Cardiac muscle cell (in vitro differentiated cells and primary cell): ENCODE measurements at places on chromosomes 2 and 18.

DNA sequence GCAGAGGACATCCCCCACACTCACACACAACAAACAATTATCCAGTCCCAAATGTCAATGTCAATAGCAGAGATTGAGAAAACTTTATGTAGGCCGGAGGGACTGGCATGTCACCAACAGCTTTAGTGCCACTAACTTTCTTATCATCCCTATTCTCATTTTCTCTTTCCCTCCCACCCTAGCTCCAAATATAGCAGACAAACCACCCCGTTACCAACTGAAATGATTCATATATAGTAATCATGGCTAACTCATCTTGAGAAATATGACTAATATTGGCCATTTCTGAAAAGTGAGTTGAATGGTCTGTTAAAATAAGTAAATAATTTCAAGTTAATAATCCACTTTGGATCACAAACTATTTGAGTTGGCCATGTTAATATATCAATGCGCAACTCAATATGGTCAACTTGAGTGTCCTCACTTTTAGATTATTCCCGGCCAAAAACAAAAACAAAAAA, 242.1 kb upstream of the RND3 start:
- no peak for DNase-seq

GRCh38 chr2:65649811-65650589, 217.6 kb upstream of the SPRED2 start:
- no peak for DNase-seq

- DNase-seq, result no peak
Measured at GRCh38 chr2:235131334-235132305, 179.8 kb downstream of the SH3BP4 start.

- DNase-seq, result peak; percentile 42
Measured at GRCh38 chr18:362311-363290, 94.8 kb upstream of the THOC1 start.

DNA sequence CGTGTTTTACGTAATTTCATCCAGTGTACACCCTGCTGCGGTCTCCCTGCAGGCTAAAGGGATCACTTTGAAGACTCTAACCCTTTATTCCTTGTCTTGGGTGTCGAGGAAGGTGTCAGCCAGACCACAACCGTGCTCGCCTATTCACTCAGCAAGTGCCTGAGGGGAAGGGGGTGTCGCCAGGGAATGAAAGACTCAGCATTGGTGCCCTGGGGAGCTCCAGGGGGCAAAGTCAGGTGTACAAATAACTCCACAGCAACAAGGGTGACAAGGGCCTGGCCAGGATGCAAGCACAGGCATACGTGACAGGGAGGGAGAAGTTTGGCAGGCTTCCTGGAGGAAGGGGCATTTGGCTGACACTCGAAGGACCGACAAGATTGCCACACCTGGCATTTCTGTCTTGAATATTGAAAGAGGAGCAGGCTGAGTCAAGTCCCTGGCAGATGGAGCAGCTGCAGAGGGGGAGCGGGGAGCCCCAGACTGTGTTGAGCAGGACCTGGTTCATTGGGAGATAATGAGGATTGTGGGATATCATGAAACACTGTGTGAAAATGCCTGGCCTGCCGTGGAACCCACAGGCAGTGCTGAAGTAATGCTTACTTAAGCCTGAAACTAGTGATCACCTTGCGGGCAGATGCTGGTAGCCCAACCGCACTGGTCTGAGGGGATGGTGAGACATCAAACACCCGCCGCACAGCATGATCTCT, 93.9 kb downstream of the RHOB start:
- no peak for DNase-seq

DNA sequence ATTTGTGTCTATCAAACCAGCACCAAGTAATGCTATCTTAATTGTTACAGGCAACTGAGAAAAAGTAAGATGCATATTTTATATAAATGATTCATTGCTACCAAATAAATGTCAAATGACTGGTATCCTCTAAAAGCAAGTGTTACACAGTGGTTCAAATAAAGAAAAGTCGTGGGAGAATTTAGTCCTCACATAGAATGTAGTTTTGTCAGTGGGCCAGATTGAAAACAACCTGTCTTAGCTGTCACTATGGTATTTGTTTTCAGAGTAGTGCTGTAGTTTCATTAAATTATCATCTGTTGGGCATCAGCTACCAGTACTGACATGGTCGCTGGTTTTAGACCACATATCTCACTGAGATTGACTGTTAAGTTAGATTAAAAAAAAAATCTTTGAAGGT, 10.2 kb upstream of the EIF2AK3 start:
- DNase-seq, result no peak

GRCh38 chr2:231362555-231363184, 32.8 kb upstream of the B3GNT7 start:
- DNase-seq, result no peak

DNA sequence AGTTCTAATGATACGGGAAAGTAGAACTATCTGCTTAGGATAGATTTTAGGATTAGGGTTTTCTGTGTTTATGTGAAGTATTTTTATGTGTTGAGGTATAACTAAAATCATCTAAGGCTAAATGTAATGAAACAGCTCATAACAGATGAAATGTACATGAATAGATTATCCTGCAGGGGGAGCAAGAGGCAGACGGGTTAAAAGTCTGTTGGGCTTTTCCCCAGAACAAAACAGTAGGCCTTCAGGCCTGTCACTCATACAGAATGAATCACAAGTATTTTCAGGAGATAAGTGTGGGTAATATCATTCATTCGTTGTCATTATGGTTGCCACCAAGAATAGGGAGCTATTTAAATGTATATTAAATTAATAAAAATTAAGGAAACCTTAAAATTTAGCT, 107.9 kb upstream of the IL1R2 start:
- DNase-seq, result peak; percentile 85

DNA sequence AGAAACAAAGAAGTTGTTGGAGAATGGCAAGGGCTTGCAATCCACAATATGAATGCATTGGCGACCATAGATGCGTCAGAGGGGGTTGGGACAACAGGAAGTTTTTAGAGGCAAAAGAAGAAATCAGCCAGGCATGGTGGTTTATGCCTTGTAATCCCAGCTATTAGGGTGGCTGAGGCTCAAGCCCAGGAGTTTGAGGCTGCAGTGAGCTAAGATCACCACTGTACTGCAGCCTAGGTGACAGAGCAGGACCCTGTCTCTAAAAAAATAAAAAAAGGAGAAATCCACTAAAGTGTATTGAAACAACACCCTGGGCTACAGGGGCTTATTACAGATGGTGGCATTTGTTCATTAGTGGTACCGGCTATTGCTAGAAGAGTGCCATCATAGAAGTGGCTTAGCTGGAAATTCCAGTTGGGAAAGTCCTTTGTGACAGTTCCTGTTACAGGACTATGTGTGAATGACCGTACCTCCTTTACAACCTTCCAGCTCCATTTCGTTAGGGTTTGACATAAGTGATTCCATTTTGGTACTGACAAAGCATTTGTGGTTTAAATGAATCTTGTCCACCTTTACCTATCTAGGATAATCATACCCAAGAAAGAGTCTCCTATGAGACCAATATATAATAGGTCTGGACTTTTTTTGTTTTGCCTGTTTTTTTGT, 10.7 kb upstream of the WDSUB1 start:
- no peak for DNase-seq

- DNase-seq, result no peak
Measured at GRCh38 chr2:36607947-36608346, 10.0 kb upstream of the FEZ2 start.

GRCh38 chr2:59204040-59204439, 962.9 kb upstream of the FANCL start:
- no peak for DNase-seq

DNA sequence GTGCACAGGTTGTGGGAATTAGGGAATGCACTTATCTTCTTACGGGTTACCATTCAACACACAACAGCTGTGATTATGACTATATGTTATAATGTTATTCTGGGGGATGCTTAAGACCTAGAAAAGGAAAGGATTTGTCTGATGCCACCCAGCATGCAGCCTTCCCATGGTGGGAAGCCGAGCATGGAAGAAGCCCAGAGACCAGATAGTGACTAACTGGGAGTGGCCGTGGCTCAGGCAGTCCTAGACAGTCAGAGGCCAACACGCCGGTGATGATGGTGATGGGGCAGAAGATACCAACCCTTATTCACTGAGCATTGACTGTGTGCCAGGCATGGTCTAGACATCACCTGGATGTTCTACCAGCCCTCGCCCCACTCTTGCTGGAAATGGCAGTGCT, 35.9 kb downstream of the CYRIA start:
- no peak for DNase-seq

GRCh38 chr2:72145658-72146329, 1.9 kb downstream of the CYP26B1 start:
- DNase-seq, result peak; percentile 24

DNA sequence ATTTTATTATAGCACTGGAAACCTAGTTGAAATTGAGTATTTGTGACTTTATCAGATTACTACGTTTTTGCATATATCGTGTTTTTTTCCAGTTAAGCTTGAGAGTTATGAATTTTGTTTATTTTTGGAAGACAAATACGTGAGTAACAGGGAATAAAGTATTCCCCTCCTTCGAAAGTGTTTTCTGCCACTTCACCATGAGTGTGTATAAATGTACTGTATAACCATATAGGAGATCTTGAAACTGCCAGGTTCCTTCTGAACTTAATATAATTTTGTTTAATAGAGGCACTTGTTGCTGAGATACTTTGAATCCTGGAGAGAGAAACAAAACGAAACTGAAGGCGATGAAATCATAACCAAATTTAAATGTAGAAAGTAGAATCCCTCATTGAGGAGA, 1004.4 kb upstream of the ZEB2 start:
- no peak for DNase-seq

DNA sequence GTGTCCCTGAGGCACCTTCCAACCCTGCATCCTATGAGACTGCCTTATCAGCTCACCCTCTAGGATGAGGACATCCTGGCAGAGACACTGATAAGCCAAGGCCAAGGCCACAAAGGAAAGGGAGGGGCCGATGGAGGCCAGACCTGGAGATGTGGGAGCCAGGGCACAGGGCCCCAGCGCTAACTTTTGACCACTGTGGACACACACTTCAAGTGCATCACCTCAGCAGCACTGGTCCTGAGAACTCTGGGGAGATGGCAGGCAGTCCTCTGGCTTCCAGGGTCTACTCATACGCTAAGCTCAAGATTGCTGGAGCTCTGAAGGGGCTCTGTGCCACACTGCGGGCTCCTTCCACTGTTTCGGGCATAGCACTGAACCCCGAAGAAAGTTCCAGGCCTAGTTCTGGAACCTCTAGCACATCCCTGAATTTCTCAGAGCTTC, 100.2 kb upstream of the ID2 start:
- no peak for DNase-seq

DNA sequence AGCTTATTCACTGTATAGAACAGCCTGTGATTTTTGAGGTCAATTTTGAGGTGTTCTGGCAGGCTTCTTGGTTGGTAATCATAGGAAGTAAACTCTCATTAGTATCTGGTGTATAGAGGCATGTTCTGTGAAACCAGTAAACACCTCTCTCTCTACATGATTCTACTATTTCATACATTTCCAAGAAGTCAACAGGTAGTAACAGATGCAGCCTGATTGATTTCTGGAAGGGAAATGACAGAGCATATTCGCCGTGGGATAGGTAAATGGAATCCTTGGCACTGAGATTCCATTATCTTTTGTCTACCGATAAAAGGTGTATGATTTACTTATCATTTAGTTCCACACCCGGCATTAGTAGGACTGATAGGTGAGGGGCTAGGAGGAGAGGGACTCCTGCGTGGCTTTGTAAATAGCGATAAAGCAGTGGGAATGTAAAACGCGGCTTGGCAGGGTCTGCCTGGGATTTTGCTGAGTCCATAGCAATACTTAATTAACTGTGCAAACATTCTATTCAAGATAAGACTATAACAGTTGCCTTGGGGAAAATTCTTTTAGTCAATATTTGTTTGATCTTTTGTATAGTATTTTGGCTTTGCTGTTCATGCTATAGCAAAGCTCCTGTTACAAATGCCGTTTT, 32.3 kb downstream of the LYPD6B start:
- no peak for DNase-seq

DNA sequence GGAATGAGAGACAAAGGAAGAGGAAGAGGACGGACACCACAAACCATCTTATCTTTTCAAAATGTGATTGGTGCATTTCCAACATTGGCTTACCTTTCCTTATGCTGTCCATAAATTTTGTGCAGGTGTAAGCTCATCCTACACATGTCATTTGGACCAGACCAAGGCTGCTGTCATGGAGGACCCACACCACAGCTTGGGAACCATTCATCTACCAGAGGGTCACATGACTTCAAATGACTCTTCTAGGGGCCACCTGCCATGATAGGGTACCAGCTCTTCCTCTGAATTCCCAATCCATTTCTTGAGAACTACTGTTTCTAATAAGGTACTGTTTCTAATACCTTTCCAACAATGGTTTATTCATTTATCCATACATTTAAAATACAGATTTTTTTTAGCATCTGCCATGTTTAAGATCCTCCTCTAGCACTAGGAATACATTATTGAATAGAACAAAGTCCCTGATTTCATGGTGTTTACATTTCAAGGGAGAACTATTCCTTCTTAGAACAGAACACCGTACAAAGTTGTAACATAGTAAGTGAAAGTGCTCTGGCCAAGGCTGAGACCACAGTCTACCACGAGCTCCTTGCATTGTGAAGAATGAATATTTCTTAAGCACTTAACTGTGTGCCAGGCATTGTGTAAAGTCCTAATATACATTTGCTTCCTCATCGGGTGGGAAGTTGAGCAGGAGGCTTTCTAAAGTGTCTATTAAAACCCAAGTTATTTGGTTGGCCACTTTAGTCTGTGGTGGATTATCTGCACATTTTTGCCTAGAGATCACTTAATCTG, 246.1 kb upstream of the FN1 start:
- DNase-seq, result no peak

- DNase-seq, result no peak
Measured at GRCh38 chr2:27855476-27855875, 34.7 kb downstream of the RBKS start.

DNA sequence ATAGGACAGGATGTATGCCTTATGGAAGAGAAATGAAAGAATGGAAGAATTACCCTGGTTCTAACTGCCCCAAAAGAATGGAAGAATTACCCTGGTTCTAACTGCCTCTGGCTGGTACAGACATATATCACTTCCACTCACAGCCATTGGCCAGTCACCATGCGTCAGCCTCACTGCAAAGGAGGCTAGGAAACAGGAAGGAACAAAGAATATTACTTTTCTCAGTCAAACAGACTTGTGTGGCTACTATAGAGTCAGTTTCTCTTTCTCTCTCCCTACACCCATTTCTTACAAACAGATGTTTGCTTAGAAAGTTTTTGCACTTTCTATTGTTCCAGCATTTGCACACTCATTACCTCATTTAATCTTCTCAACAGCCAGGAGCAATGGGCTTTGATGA, 1111.1 kb upstream of the KLHL29 start:
- no peak for DNase-seq
